Activated gamma-delta T cell treated with Interleukin-2 at 50 U/mL for 16 hours (primary cell): ENCODE measurements at places on chromosomes 1 and 21.

DNA sequence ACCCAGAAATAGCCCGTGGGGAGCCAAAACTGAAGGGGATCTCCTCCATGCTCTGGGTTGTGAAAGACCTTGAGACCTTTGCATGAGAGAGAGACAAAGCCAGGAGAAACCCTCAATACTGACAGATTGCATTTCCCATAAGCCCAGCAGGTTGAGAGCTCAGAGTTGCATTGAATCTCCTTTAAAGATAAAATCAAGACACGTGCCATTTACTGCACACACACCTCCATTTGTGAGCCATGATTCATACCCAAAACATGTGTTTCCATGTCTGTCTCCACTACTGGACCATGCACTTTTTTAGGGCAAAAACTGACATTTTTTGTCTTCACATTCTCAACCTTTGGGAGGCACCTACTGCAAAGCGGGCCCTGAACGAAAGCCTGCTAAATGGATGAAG lies 144.0 kb upstream of the NRIP1 start:
- no peak for DNase-seq

DNA sequence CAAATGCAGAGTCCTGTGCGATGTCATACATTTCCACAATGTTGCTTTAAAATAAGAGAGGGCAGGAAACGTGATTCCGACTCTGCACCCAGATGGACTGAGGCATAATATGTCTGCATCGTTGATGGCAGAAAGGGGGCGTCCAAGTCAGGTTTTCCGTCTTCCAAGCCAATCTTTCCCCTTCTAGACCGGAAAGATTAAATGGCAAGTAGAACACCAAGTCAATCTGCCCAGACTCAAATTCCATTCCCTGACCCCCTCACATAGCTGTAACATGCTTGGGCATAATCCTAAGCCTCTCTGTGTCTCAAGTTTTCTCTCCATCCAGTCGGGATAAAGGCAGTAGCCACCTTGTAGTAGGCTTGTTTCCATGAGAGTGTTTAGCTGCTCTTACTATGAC lies 14.4 kb downstream of the PCP4 start:
- DNase-seq: no peak

- DNase-seq: no peak
Measured at GRCh38 chr1:219784660-219785381, 143.5 kb downstream of the SLC30A10 start.

GRCh38 chr1:62238507-62238906 lies 43.9 kb downstream of the L1TD1 start:
- DNase-seq: no peak

- DNase-seq: no peak
Measured at GRCh38 chr1:200036619-200037270, 9.2 kb downstream of the NR5A2 start.

- no peak for DNase-seq
Measured at GRCh38 chr1:29125237-29125641, 1.5 kb upstream of the TMEM200B start.
